ENCODE measurements at places on chromosomes 11 and 22.

DNA sequence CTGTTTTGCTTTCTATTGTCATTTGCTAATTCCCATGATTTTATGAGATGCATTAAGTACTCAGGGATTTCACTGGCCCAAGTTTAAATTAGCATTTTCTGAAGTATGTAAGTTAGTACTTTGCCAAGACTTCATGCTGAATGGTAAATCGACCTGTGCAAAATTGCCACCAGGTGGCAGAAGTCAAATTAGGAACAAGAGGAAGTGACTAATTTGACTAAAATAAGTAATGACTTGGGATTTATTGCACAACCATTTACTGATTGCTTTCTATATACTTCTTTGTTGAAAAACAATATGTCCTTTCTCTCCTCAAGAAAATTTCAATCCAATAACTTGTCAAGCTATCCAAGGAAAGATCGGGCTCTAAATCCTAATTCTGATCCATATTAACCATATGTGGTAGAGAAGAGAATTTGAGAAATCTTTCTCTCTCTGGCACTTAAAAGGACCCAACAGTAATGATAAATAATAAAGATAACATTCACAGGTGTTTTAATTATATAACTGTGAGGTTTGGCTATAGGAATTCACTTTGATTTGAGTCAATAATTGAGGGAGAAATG is 253.7 kb upstream of the CHORDC1 start:
- no peak for DNase-seq

DNA sequence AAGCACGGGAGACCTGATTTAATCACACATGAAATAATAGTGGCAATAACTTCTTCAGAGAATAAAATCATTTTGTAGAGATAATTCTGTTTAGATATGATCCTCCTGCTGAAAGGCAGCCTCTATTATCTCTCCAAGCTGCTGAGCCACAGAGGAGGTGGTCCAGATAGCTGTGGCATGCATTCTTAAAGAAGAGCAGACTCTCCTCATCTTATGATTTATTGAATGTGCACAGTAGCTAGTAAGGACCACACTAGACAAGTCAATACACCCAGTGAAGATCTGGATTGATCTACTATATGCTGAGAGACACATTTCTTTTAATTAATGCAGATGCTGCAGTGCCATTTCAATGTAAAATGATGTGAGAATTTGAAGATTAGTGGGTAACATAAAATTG is 552.9 kb upstream of the ANO3 start:
- DNase-seq, result no peak

- no peak for DNase-seq
Observed at GRCh38 chr22:19748991-19749664, 11.4 kb upstream of the TBX1 start.

GRCh38 chr22:18109410-18110193 is 1.0 kb upstream of the TUBA8 start:
- no peak for DNase-seq

DNA sequence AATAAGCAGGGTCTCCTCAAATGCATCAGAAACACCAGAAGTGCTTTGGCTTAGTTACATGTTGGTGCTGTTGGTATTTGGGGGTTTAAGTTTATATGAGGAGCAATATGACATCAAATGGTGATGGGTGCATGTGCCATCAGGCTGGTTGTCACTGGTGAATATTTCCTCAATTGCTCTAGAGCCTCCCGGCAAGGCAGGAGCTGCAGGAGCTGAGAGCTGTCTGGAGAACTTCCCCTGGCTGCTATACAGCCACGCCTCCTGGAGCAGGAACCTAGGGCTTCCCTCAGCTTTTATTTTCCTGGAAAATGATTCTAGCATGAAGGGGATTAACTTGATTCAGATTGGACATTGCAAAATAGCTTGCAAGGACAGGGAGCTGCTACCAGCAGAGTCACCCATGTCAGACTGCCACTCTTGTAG is 15.8 kb downstream of the IGLL5 start:
- DNase-seq, result no peak

Data from AG09309 (cell line).